GM23338 (cell line): ENCODE measurements at places on chromosomes 7 and 10. TPM values are rescaled to one million over a fixed set of nuclear protein-coding genes. Genes with fewer than 3 reads are reported as not detected.

Gene KIAA1217
- 6.0 and 6.4 TPM in 2 replicates for polyA plus RNA-seq

Gene H2BK1
- polyA plus RNA-seq = not detected in 2 replicates

Gene HTR5A
- not detected in 2 replicates for polyA plus RNA-seq

Gene METTL2B
- 21.2 and 24.0 TPM in 2 replicates for polyA plus RNA-seq

Gene PON3
- 1.4 and 1.6 TPM in 2 replicates for polyA plus RNA-seq
